Stimulated activated CD8-positive, alpha-beta memory T cell treated with anti-CD3 and anti-CD28 coated beads, Interleukin-4, amount 100 ng/mL, for 4 hours (primary cell): ENCODE measurements at places on chromosomes 5 and 9.

DNA sequence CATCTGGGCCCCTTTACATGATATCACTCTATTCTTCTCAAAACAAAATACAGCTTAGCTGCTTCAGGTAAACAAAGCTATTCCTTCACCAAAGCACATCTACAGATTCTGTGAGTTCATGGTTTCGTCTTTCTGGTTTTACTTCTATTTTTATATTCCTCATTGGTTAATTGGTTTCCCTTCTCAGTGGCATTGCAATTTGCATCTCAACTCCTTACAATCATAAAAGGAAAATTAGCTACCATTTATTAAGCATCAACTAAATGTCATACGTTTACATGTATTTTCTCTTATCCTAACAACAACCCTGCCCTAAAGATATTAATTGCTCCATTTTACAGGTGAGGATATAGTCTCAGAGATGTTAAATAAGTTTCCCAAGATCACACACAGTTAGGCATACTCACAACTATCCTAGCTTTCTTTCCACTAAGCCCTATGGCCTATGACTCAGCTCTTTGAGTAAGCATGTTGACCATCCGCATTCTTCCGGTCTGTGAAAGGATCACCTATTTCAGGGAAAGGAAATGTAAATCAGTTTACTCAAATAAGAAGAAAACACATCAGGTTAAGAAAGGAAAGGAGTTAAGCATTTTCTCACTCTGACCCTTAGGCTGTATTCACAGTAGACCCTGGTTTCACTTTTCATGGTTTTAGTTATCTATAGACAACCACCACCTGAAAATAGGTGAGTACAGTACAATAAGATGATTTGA, 146.1 kb downstream of the CAAP1 start:
- no peak for DNase-seq

- DNase-seq = no peak
Observed at GRCh38 chr9:87497604-87498045, at the start of gene DAPK1. Gene DAPK1, plus strand, starts transcription at chr9:87497867. Its CDS starts 1,211 bp downstream, at chr9:87499078.

GRCh38 chr9:28407351-28407750, 834.1 kb upstream of the C9orf72 start:
- no peak for DNase-seq

- no peak for DNase-seq
Observed at GRCh38 chr5:73266925-73267765, 94.2 kb downstream of the TMEM174 start.

- DNase-seq = no peak
Observed at GRCh38 chr5:440401-441201, 2.4 kb upstream of the EXOC3 start.

- DNase-seq = no peak
Observed at GRCh38 chr9:13524245-13524644, 244.8 kb upstream of the MPDZ start.

DNA sequence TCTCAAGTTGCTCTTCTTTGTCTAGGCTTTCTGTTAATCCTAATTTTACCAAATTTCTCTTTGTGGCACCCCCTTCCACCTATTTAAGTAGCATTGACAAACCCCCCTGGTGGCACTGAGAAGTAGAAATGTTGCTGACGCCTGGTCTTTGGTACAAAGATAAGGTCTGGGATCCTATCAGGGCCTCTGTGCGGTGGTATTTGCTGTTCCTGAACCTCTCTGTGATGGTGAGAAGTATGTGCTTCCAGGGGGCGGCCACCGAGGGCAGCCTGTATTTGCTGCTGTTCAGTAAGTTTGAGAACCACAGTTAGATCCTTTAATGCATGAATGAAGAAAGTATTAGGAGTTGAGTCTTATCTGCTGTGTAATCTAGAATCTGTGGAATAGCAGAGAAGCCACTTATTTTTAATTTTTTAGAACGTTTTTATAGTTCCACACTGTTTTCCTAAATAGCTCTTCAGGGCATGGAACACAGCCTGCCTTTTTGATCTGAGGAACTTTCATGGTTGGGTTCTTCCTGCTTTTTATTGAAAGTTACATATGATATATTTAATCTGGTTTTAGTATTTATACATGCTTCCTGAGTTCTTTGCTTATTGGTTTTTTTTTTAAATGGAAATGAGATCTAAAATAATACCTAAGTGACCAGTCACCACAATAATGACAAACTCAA, 124.2 kb downstream of the TRIO start:
- DNase-seq = no peak
